ENCODE measurements at places on chromosomes 5 and 9.
A peak's percentile ranks its signal among the peaks of the same experiment; 100 is the strongest.

DNA sequence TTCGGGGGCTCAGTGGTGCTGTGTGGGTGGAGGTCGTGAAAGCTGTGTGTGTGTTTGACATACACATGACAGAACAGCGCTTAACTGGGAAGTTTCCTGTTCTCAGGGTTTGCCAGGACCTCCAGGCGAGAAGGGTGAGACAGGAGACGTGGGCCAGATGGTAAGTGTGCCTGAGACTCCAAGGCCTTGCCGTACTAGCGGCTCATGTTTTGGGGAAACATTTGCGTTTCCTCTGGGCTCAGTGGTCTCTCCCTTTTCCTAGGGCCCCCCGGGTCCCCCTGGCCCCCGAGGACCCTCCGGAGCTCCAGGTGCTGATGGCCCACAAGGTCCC lies 68.3 kb upstream of the FCN2 start:
- DNase-seq: no peak

GRCh38 chr5:64685866-64686265 lies 4.4 kb upstream of the SHISAL2B start:
- DNase-seq: no peak

DNA sequence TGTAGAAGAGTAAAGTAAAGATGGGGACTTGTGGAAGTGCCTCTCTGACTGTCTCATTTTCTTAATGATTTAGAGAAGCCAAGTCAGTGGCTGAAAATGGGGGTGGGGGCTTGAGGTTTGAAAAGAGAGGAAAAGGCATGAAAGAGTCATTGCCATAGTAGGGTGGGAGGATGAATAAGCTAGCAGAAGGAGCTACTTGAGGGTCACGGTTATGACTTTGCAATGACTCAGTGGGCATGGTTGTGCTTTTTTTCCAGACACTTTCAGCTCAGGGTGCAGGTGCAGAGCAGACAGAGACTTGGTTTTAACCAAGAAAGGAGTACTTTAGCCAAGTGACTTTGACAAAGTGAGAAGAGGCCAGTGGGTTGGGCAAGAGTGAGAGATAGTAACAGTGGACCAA lies 117.8 kb downstream of the PTTG1 start:
- DNase-seq: no peak

DNA sequence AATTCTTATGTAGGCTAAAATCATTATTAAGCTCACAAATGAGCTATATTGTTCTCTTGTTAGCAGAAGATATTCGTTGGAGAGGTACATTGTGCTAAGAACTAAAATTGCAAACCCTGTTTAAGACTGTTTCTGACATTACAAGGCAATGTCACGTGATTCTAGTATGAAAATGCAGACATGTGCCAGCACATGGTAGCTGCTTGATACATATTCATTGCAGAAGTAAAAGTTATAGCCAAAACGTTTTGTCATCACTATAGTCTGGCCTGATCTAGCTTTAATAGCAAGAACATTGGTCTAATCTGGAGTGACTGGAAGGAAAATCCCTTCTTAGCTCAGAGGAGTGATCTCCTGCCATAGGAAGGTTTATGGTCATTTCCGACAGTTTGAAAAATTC lies 144.7 kb downstream of the CFAP90 start:
- DNase-seq: no peak

DNA sequence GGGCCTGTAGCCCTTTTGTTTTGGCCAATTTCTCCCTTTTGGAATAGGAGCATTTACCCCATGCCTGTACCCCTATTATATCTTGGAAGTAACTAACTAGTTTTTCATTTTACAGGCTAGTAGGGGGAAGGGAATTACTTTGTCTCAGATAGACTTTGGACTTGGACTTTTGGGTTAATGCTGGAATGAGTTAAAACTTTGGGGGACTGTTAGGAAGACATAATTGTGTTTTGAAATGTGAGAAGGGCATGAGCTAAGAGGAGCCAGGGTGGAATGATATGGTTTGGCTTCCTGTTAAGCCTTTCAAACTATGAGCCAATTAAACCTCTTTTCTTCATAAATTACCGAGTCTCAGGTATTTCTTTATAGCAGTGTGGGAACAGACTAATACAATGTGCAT lies 168.1 kb downstream of the FGF1 start:
- no peak for DNase-seq

GRCh38 chr9:127905004-127905728 lies 5.8 kb upstream of the ST6GALNAC6 start:
- no peak for DNase-seq

DNA sequence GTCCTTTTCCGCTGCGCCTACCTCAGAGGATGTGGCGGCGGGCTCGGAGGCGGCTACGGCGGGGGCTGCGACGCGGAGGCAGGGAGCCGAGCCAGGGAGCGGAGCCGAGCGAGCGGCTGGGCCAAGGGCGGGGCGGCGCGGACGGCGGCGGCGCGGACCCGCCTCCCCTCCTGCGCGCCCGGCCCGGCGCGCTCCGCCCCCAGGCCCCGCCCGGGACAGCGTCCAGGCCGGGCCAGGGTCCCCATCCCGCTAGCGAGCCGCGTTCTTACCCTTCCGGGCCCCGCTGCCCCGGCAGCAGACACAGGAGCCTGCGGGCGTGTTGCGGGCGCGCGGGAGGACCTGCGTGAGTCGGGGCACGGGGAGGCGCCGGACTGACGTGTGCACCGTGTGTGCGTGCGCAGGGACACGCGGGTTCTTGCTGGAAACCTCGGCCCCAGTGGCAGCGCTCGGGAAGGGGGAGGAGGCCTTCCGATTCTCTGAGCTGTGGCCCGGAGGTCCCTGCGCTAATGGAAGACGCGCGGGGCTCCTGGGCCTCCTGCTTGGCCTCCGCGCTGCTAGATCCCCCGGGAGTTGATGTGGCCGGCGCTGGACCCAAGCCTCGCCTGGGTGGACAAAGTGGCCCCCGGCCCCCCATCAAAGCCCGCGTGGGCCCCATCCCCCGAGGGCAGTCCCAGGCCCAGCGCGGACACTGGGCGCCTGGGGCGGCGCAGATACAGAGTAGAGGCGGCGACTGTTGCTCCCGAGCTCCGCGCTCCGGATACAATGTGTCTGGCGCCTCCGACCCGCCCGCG lies at the start of gene VDAC1:
Gene VDAC1, minus strand, starts transcription at position 350 of the 791 bp plus-strand sequence. CDS start 11,963 bp downstream, outside the sequence.
- peak; percentile 99 for DNase-seq

- DNase-seq: no peak
Measured at GRCh38 chr9:123678878-123679329, 251.0 kb downstream of the DENND1A start.

DNA sequence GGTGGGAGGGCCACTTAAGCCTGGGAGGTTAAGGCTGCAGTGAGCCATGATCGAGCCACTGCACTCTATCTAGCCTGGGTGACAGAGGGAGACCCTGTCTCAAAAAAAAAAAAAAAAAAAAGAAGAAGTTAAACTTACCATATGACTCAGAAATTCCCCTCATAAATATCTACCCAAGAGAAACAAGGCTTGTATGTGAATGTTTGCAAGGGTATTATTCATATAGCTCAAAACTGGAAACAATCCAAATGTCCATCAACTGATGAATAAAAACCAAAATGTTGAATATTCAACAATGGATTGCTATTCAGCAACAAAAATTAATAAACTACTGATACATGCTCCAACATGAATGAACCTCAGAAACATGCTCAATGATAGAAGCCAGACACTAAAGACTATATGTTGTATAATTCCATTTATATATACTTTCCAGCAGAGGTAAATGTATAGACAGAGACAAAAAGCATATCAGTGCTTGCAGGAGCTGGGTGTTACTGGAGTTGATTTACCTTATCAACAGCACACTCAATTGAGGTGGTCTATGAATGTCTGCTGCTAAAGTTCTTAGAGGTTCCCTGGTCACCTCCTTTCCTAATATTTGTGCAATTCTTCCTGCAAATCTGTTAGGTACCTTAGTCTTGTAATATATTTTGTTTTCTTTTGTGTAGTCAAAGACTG lies 5.3 kb upstream of the SREK1 start:
- no peak for DNase-seq

DNA sequence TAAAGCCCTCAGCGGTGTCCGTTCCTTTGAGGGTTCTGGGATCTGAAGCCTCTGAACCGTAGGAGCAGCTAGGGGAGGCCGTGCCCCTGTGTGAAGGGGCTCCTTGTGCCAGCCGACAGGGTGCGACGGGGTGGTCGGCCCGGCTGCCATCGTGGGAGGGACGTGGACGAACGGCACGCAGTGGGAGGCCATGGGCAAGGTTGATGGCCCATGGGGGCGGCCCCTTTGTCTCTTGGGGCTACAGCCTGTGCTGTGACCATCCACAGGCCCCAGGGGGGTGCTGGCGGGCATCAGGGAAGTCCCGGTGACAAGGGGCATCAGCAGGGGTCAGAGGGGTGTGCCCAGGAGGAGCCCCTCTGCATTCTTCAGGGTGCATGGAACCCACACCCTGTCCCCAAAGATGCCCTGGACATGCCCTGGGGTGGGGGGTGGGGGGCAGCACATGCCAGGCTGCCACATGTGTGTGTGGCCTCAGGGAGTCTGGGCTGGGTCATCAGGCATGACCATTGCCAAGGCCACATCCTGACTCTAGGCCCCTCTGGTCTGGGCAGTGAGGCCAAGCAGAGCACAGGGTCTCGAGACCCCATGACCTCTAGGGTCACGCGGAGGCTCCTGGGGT lies 49.6 kb upstream of the CACNA1B start:
- DNase-seq: no peak

DNA sequence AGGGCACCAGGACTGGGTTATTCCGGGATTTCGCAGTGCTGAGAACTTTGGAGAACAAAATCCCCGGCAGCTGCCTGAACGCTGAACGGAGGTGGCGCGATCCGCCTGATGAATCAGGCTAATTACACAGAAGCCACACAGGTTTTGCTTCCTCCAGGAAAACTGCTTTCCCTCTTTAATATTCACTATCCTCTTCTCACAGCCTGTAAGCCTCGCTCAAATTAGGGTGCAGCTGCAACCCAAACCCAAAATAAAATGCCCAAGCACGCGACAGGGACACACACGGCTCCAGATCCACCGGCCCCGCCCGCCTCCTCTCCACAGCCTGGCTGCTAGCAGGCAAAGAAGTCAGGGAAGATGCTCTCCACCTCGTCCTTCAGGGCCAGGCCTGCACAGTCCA lies 6.0 kb downstream of the SOHLH1 start:
- no peak for DNase-seq

DNA sequence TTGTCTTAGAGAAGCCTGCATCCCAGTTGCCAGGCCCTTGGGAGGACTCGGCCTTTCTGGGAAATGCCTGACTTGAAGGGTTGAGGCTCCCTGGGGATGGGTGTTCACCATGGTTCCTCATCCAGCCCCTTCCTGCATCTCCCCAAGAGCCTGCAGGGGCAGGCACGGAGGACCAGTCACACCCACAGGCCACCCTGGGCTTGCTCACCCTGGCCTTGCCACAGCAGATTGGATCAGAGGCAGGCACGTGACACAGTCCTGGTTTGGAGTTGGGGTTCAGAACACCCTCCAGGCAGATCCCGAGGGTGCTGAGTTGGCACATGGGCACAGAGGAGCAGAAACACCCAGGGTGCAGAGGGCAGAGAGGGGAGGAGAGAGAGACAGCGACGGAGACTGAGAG lies 286.1 kb downstream of the PBX3 start:
- DNase-seq: no peak

DNA sequence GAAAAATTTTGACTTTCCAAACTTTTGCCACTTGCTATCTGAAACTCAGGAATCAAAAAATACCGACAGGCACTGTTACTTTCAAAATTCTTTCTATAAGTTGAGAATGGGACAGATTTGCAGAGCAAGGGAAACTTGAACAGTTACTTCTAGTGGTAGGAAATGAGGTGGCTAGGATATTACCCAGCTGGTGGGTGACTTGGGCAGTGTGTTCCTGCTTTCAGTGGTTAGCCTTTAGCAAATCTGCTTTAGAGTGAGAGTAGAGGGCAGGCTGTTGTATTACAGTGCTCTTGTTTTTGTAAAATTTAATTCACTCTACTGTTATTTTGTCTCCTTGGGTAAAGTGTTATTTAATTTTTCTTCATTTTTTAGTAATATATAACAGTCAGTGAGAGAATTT lies 40.2 kb upstream of the ROPN1L start:
- no peak for DNase-seq

DNA sequence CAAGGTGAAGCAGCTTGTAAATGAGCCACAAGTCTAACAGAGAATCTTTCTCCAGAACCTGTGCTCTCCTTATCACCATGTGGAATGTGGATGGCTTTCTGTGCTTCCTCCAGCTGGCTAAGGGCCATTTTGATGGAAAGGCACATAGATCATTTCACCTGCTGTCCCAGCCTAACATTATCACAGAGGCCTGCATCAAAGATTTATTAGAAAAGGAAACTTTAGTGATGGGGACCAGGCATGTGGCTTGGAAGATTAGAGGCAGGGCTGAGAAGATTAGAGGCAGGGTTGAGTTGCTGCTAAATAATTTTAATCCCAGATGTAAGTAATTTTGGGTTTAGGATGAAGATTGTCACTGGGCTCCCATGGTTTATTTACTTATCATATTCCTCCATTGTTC lies 6.3 kb downstream of the SPEF2 start:
- DNase-seq: no peak

Measured in right kidney (tissue), 9 donors.